Stimulated activated CD4-positive, alpha-beta T cell treated with anti-CD3 and anti-CD28 coated beads, Interleukin-15, amount 100 ng/mL, for 1 hour (primary cell): ENCODE measurements at places on chromosomes 2 and 18.

- no peak for DNase-seq
Observed at GRCh38 chr2:10817413-10817812, 4.8 kb upstream of the PDIA6 start.

DNA sequence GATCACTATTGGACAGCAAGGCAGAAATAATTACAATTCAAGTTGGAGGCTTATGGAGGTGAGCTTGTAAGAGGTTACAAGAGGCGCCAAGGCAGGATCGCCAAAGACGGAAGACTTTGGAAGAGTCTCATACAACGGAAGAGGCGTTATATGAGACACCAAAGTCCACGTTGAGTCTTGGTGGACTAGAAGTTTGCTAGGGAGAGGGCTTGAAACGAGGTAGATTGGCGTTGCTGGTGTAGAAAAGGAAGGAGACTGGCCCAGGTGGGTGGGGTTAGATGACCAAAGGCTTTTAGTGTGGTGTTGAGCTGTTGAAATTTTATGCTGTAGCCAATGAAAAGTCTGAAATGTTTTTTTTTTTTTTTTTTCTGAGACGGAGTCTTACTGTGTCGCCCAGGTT is 1.4 kb downstream of the MSH2 start:
- no peak for DNase-seq

DNA sequence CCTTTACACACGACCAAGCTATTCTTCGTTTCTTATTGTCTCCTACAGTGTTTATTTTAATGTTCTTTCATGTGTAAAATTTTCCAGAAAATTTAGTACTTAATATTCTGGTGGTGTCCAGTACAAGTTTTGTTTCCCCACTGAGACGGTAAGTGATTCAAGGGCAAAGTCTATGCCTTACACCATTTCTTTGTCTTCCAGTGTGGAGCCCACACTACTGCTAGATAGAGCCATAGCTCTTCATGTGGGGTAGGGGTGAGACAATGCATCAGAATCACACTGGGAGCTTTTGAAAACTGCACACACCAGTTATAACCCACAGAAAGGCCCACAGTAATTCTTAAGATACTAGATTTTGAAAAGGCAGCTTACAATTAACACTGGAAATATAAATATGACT is 125.6 kb downstream of the TDRD15 start:
- no peak for DNase-seq

DNA sequence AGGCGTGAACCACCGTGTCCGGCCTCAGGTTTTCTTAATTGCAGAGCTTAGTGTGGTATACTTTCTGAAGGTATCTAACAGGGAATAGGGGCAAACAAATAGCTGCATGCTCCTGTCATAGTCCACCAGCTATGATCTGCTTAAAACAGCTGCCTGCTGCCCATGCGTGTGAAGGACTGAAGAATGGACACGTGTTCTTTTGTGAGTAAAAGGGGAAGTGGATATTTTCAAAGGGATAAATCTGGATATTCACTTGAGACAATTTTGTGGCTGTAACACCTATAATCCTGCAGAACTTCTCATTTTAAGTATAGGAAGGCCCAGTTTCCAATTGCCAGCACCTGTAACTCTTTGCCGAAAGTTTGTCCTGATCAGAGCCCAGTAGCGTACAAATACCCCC is 44.7 kb downstream of the TRPM8 start:
- DNase-seq, result no peak

DNA sequence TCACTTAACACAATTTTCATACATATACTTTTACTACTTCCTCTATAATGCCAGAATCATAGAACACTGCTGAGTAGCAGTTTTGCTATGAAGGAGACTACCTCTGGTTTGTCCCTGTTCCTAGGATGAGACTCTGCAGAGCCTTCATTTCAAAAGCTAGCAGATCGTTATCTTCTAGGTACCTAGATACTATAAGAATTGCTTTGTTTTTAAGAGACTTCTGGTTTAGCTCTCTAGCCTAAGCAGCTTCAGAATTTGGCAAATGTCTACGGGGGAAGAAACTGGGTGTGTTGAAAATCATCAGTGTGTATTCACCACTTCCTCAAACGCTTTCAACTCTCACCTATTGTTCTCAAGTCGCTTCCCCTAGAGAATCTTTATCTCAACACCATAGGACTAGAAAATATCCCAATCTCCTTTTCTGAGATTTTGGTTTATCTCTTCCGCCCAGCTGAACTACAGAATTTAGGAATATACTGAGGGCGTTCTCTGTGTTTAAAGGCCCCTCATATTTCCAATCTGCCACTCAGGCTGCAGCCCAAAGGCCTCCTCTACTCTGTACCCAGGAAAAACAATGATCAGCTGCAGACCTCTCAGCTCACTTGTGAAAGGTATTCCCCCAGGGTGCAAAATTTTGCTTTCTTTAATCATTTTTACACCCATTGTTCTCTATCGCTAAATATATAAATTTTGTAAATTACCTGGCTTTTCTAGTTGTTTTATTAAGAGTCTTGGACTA is 28.7 kb downstream of the SMAD2 start:
- DNase-seq, result no peak

GRCh38 chr2:221370076-221370856 is 201.8 kb downstream of the EPHA4 start:
- DNase-seq, result no peak

DNA sequence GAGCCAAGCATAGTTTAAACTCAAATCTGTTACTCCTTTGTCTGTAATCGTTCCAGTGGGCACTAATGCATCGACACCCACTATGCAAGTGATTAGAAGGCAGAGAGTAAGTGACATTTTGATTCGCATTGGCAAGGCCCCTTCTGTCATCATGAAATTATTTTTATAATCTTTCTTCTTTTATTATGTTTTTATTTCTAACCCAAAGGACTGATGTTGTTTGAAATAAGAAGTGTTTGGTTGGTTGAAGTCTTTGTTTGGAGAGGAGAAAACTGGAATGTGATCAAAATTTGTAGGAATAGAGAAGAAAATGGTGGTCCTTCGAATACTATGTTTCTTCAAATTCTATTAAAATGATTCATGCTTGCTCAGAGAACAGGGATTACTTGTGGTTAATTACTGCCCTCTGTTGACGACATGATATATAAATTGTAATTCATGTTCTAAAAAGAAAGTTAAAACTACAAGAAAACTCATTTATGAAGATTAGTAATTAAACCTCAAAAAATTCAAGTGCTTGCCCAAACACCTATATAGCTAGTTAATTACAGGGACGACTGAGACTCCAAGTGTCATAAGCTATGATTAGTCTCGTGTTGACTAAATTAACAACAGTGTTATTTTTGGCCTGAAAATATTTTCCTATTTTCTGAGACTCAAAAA is 26.4 kb upstream of the TFPI start:
- no peak for DNase-seq

GRCh38 chr2:169050476-169051240 is 18.7 kb upstream of the DHRS9 start:
- no peak for DNase-seq

DNA sequence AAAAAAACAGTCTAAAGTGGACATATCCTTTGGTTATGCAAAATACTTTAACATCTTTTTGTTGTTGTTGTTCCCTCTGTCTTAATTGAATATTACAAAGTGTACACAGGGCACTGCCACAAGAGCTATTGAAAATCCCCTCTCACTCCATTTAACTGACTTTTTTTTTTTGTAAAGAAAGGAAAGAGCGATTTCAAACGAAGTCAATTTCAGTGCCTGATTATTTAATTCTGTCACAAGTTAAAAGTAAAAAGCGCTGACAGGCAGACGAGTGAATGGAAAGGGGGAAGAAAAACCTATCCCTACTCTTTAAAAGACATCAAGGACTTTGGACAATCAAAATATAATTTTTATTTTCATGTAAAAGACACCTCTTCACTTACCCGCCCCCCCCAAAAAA is 1.9 kb downstream of the FIGN start:
- DNase-seq, result no peak

DNA sequence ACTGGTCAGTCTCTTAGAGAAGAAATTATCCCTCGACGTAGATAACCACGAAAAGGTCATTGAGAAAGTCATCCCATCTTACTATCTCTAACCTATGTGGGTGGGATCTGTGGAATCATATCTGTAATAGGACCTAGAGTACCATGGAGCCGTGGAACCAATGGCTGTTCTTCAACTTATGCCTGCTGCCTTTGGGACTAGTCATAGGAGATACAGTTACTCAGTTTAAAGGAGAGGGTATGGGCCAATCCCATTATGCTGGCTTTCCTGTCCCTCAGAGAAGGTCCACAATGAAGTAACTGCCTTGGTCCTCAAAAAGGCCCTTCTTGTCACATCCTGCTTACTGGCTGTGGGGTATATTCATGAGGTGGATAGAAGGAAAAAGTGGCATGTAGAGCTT is 77.5 kb downstream of the FEZ2 start:
- DNase-seq, result no peak
